Effector memory CD8-positive, alpha-beta T cell (primary cell): ENCODE measurements at places on chromosomes 2 and 18.

- no peak for DNase-seq
- H3K36me3 ChIP-seq: no peaks in the 10 kb centered on the region
- no peak overlapping the region for H3K4me3 ChIP-seq
- H3K4me1 ChIP-seq: no peaks in the 10 kb centered on the region
- no peak overlapping the region for H3K27ac ChIP-seq
Measured at GRCh38 chr2:9232886-9233285, 26.3 kb downstream of the ASAP2 start.

- peaks cover 63% of the 10 kb centered on the region for H3K27me3 ChIP-seq
- peaks cover 9% of the 10 kb centered on the region for H3K4me1 ChIP-seq
- no peak for DNase-seq
- H3K4me3 ChIP-seq: no peak overlapping the region
Measured at GRCh38 chr2:207071820-207072219, 93.9 kb downstream of the KLF7 start.

- H3K27ac ChIP-seq: no peak overlapping the region
- H3K4me3 ChIP-seq: no peak overlapping the region
- no peaks in the 10 kb centered on the region for H3K36me3 ChIP-seq
- H3K27me3 ChIP-seq: no peaks in the 10 kb centered on the region
- no peak for DNase-seq
Measured at GRCh38 chr2:156192468-156192867, 140.1 kb downstream of the NR4A2 start.

GRCh38 chr2:104046466-104046865 is 807.4 kb upstream of the POU3F3 start:
- no peak for DNase-seq
- no peaks in the 10 kb centered on the region for H3K36me3 ChIP-seq
- no peak overlapping the region for H3K27ac ChIP-seq
- no peaks in the 10 kb centered on the region for H3K4me1 ChIP-seq
- no peaks in the 10 kb centered on the region for H3K27me3 ChIP-seq

- DNase-seq: no peak
- peaks cover 14% of the 10 kb centered on the region for H3K27me3 ChIP-seq
- no peak overlapping the region for H3K4me3 ChIP-seq
- H3K27ac ChIP-seq: no peak overlapping the region
Measured at GRCh38 chr2:156756516-156756915, 320.3 kb downstream of the GPD2 start.

DNA sequence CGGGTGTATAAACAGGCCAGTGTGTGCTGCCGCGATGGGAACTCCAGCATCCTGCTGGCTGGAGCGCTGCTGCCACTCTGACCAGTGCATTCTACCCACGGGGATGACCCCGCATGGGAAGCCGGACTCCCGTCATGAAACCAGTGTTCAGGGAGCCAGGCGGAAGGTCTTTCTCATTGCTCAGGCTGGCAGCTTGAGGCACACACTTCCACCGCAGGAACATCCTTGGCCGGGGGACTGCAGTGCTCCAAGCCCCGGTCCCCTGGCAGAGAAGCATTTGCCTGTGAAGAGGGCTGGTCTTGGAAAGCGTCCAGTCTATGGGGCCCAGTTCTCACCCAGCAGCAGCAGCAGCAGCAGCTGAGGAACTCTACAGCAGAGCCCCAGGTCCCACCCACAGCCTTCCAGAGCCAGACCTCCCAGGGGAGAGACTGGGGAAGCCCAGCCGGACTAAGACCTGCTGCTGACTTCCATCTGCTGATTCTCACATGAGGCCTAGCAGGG is 235.9 kb downstream of the KLHL29 start:
- H3K4me1 ChIP-seq: no peaks in the 10 kb centered on the region
- H3K27me3 ChIP-seq: peaks cover 64% of the 10 kb centered on the region
- no peak for DNase-seq

GRCh38 chr18:63725682-63726480 is 23.1 kb downstream of the SERPINB11 start:
- peaks cover 13% of the 10 kb centered on the region for H3K27me3 ChIP-seq
- no peaks in the 10 kb centered on the region for H3K36me3 ChIP-seq
- no peak for DNase-seq

GRCh38 chr2:95329401-95329800 is 32.3 kb downstream of the KCNIP3 start:
- no peaks in the 10 kb centered on the region for H3K27me3 ChIP-seq
- no peaks in the 10 kb centered on the region for H3K36me3 ChIP-seq
- H3K4me3 ChIP-seq: no peak overlapping the region
- DNase-seq: no peak

GRCh38 chr2:1886405-1886992 is 142.2 kb upstream of the PXDN start:
- no peaks in the 10 kb centered on the region for H3K36me3 ChIP-seq
- peaks cover 14% of the 10 kb centered on the region for H3K27me3 ChIP-seq
- no peak overlapping the region for H3K4me3 ChIP-seq
- DNase-seq: no peak
- H3K27ac ChIP-seq: no peak overlapping the region

DNA sequence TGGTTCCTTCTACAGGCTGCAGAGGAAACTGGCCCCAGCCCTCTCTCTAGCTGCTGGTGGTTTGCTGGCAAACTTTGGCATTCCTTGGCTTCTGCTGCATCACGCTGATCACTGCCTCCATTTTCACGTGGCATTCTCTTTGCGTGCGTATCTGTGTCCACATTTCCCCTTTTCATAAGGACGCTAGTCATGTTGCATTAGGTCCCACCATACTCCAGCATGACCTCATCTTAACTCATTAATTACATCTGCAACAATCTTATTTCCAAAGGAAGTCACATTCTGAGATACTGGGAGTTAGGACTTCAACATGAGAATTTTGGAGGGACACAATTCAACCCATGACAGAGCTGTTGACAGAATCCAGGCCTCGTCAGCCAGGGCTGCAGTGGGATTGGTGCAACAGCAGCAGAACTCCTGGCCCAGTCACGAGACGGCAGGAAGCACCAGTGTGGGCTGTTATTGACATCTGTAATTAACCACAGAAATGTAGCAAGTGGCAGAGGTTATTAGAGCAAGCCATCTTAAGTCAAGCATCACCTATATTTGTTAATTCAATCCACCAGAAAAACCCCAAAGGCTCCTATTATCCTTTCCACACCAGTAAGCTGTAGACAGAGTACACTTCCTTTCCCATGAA is 132.4 kb downstream of the TMEM163 start:
- DNase-seq: no peak
- H3K36me3 ChIP-seq: no peaks in the 10 kb centered on the region
- H3K27me3 ChIP-seq: no peaks in the 10 kb centered on the region
- H3K27ac ChIP-seq: peak overlapping the region; percentile 79
- H3K4me3 ChIP-seq: no peak overlapping the region

DNA sequence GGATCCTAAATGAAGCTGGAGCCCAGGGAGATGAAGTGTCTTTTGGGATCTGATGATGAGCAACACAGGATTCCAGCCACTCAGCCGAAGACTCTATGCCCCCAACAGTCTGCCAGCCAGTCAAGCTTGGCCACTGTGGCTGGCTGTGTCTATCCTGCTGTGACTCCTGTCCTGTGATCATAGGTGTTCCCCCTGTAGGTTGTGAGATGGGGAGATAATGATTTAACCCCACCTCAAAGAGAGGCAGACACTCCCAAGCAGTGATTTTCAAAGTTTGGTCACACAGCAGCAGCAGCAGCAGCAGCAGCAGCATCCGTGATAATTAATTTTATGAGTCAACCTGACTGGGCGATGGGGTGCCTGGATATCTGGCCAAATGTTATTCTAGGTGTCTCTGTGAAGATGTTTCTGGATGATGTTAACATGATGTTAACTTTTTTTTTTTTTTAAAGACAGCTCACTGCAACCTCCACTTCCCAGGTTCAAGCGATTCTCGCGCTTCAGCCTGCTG is 21.4 kb upstream of the RHOB start:
- DNase-seq: no peak
- H3K4me1 ChIP-seq: peaks cover 20% of the 10 kb centered on the region
- H3K27ac ChIP-seq: peak overlapping the region; percentile 93
- H3K4me3 ChIP-seq: peak overlapping the region; percentile 72
- H3K36me3 ChIP-seq: no peaks in the 10 kb centered on the region

GRCh38 chr18:13186687-13187086 is 31.9 kb upstream of the LDLRAD4 start:
- peaks cover 28% of the 10 kb centered on the region for H3K27me3 ChIP-seq
- no peaks in the 10 kb centered on the region for H3K4me1 ChIP-seq
- H3K36me3 ChIP-seq: peaks cover 3% of the 10 kb centered on the region
- no peak overlapping the region for H3K4me3 ChIP-seq
- H3K27ac ChIP-seq: no peak overlapping the region

- H3K36me3 ChIP-seq: peaks cover 17% of the 10 kb centered on the region
- no peaks in the 10 kb centered on the region for H3K27me3 ChIP-seq
- DNase-seq: no peak
- H3K4me1 ChIP-seq: no peaks in the 10 kb centered on the region
- H3K27ac ChIP-seq: peak overlapping the region; percentile 35
Measured at GRCh38 chr2:105262651-105263091, 21.1 kb downstream of the GPR45 start.

DNA sequence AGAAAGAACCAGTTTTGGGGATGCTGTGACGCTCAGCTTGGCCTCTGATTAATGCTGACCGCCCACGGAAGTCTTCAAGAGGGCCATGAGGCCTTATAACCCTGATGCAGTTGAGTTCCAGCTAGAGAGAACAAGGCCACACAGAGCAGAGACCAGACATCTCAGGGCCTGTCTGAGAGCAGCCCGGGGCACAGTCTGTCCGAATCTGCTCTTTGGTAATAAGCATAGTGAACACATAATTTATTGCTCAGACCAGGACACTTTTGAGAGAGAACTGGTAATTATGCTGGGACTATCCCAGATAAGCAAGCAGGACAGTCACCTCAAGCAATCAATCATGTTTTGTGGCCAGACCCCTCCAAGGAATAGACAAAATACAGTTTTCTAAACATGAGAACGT is 68.5 kb downstream of the STPG4 start:
- peaks cover 3% of the 10 kb centered on the region for H3K36me3 ChIP-seq
- H3K4me3 ChIP-seq: no peak overlapping the region
- DNase-seq: no peak

DNA sequence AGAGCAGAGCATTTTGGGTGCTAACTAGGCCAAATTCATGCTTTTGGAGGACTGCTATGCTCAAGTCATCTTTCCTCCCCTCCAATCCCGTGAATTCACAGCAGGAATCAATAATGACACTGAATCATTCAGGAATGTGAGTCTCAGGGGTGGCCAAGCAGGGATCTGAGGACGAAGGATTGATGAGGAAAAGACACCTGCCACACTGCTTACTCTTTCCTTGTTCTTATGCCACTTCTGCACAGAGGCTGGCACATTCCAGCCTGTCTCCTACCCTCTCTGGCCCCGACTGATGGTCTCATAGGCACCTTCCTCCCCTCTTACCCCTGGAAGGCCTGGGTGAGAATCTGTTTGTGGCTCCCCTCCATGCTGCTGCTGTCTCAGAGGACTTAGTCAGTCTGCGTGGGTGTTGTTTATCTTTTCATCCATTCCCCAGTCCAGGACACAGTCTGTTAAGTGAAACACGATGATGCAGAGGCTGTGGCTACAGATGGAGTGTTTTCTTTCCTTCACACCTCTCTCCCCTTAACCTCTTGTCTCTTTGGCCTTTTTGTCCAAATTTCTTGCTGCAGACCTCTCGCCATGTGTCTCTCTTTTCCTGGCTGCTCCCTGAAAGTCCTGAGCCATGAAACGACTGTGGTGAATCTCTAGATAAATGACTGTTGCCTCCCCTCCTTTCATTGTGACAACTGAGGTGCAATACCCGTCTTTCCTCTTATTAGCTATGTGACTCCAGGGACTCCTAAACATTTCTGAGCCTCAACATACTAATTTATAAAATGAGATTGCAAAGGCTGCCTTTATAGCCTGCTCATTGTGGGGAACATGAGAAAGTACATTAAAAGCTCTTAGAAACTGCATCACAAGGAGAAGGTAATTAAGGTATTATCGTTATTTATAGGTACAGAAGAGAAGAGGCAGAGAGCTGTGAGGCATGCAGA is 86.9 kb downstream of the RDH14 start:
- no peak overlapping the region for H3K4me3 ChIP-seq
- H3K4me1 ChIP-seq: no peaks in the 10 kb centered on the region
- H3K36me3 ChIP-seq: no peaks in the 10 kb centered on the region
- H3K27me3 ChIP-seq: peaks cover 39% of the 10 kb centered on the region
- no peak overlapping the region for H3K27ac ChIP-seq
